ENCODE measurements at places on chromosomes 5 and 9.
A peak's percentile ranks its signal among the peaks of the same experiment; 100 is the strongest.

DNA sequence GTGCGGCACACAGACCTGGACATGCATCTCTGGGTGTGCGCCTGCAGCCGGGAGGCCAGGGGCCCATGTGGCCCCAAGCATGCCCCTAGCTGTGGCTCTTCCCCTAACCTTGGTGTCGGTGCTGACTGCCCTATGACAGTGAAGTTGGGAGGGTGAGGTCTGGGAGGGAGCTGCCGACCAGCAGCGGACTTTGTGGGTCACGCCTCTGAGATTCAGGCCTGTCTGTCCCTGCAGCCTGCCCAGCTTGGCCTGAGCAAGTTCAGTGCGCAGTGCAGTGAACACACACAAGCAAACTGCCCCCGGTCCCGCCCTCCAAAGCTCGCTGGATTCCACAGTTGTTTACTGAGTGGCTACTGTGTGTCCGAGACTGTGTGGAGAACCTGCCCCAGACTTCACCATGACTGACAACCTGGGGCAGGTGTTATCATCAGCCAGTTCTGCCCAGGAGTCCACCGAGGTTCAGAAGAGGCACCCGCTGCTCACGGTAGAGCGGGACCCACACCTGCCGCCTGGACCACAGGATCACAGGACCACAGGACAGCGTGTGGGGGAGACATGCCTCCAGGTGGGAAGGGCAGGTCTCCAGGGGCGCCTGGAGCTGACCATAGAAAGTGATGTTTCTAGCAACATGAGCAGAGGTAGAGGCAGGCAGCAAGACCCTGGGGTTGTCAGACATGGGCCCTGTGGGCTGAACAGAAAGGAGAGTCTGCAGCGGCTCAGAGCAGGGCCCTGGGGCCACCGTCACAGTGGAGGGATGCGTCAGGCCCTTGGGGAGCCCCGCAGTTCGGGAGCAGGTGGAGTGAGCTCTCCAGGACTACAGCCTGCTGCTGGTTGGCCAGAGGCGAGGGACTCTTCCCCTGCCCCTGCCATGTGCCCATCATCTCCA lies 105.1 kb downstream of the PHF2 start:
- no peak for DNase-seq

DNA sequence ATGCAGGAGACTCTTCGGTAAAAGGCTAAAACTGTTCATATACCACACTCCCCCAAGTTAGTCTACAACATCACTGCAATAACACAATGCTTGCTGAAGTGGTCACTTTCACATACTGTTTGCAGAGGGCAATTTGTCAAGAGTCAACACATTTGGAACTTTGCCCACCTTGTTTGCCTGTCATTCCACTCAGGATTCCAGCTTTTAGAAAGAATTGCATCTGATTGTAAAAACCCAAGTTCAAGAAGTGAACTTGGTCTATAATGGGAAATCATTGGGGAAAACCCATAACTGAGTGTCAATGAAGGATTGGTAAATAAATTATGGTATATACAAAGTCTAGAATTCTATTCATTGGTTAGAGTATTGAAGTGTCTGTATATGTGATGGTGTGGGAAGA lies 120.5 kb downstream of the GADD45G start:
- DNase-seq: no peak

DNA sequence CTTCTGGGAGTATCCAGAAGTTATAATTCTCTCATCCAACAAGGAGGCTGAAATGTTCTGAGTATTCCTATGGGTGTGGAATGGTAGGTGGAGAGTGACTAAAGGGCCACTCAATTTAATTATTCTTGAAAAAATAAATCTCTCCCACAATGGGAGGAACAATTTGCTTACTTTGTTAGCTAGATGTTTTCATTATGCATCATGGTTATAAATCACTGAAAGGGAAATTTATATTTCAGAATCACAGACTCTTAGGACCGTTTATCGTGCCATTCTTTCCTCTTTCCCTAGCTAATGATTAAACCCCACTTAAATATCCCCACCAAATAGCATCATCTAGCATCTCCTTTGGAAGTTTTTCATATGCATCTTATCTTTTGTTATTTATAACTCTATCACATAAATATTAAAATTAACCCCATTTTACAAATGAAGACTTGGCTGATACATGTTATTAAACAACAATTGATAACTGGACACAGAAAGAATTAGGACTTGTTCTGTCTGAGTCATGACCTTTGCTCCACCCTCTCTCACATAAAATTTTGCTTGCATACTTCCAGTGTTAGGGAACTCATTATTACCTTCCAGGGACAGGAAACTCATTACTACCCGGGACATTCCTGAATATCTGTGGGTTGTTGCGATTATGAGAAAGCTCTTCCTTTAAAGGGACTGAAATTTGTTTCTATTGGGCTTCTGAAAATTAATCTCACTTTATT lies 94.9 kb upstream of the NMUR2 start:
- DNase-seq: no peak

DNA sequence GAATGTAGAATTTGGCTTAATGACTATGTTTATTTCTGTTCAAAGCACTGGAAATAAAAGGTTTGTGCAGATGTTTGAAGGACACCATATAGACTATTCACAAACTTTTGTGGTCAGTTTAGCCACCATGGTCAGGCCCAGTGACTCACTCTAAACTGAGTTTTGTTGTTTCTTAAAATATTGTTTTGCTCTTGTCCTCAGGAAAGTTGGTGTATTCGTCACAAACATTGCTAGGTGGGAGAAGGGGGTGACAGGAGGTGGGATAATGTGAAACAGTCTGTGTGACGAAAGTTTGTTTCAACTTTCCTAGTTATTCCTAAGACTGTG lies 35.0 kb upstream of the LIFR start:
- no peak for DNase-seq

DNA sequence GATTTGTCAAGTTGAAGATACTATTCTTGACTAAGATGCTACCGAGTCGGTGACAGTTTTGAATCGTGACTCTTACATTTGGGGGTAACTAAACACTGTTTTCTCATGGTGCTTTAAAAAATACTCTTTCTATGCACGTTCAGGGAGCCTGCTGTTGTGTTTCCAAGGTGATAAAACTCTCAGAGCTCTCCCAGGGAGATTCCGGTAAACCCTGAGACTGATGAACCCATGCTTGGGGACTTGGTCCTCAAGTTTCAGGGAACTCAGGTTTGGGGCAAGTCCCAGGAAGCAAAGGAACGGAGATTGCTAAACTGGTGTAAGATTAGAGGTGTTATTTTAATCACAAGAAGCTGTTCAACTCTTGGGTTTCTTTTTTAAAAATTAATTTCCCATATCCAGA lies 1.4 kb downstream of the GDA start:
- DNase-seq: no peak

DNA sequence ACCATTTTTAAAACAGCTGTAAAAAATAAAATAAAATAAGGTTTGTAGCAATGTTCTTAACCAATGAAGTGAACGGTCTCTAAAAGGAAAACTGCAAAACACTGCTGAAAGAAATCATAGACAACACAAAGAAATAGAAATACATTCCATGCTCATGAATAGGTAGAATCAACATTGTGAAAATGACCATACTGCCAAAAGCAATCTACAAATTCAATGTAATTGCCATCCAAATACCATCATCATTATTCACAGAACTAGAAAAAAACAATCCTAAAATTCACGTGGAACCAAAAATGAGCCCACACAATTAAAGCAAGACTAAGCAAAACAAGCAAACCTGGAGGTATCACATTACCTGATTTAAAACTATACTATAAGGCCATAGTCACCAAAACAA lies 67.6 kb upstream of the RGMB start:
- DNase-seq: no peak

- no peak for DNase-seq
Observed at GRCh38 chr9:133008406-133008805, 22.4 kb upstream of the GTF3C5 start.

- peak; percentile 11 for DNase-seq
Observed at GRCh38 chr9:109969011-109969410, 189.0 kb downstream of the PALM2AKAP2 start.

GRCh38 chr9:125748446-125749099 lies 1.4 kb downstream of the PBX3 start:
- peak; percentile 32 for DNase-seq

DNA sequence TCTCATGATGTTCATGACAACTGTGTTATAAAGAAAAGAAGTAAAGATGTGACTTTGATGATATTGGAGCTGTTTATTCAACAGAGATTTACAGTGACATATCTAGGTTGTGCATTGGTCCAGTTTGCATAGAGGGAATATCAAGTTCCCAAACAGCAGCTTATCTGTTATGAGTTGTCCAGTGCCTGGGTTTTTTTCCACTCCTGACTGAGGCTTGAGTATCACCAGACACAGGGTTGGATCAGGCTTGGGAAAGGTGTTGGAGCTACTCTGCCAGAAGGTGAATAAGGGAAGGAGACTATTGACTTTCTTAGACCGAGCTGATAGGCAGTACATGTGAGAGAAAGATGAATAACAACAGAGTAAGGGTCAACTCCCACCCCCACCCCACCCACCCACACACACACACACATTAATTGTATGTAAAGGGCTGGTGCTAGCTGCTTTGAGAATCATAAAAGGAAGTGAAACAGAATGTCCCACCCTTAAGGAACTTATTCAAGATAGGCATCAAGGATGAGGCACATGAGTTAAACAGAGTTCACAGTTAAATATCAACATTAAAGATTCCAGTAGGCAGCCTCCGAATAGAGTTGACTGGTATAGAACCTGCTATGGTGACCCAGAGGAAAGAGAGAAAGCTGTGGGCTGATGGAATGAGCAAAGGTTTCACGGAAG lies 33.0 kb upstream of the RASGRF2 start:
- DNase-seq: no peak

GRCh38 chr9:36870960-36871359 lies 163.1 kb downstream of the PAX5 start:
- no peak for DNase-seq

- peak; percentile 45 for DNase-seq
Observed at GRCh38 chr5:8908055-8908683, 637.7 kb downstream of the SEMA5A start.

DNA sequence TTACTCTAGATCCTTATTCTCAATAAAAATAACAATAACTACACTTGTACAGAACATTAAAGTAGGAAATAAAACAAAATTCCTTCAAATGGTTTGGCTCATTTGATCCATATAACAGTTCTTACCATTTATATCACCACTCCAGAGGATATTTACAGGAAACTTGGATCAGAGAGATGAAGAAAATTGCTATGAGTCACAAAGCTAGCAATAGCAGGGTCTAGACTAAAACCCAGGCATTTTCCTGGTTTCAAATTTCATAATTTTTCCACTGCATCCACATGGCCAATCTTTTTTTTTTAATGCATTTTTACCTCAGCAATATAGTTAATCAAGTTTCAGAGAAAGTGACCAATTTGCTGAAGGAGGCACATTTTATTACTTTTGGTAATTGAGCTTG lies 299.2 kb downstream of the ELAVL2 start:
- no peak for DNase-seq

DNA sequence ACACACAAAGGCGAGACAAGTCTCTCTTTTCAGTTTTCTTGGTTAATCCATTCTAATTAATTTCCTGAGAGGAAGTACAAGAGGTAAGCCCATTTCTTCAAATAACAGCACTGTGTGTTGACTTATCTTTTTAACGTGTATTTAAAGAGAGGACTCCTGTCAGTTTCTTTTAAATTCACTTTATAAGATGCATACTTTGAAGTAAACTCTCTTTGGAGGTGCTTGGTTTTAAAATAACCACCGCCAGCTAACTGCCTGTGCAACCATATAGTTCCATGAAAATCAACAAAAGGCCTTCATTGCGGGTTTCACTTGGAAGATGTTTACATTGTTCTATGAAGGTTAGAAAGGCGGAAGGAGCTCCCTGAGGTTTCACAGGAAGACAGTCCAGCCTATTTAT lies 13.1 kb upstream of the SERINC5 start:
- no peak for DNase-seq

DNA sequence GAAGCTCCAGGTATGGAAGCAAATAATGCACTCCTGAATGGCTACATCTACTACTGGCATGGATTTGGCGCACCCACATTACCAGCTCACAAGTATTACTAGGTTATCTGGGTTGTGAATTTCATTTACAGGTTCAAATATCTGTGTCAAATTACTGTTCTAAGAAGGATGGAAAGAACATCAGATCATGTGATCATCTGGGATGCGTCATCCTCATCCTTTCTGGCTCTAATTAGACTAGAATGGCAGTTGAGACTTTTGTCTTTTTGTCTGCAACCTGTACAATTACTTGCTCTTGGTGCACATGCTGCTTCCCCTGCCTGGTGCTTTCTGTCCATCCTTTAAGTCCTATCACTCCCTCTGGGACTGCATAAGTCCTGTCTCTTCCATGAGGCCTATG lies 64.1 kb downstream of the PJA2 start:
- DNase-seq: no peak

GRCh38 chr5:148805326-148806290 lies 20.8 kb upstream of the ADRB2 start:
- DNase-seq: no peak

GRCh38 chr5:143571642-143572624 lies 168.4 kb upstream of the NR3C1 start:
- DNase-seq: no peak

- no peak for DNase-seq
Observed at GRCh38 chr9:98912450-98912849, 31.3 kb upstream of the COL15A1 start.

DNA sequence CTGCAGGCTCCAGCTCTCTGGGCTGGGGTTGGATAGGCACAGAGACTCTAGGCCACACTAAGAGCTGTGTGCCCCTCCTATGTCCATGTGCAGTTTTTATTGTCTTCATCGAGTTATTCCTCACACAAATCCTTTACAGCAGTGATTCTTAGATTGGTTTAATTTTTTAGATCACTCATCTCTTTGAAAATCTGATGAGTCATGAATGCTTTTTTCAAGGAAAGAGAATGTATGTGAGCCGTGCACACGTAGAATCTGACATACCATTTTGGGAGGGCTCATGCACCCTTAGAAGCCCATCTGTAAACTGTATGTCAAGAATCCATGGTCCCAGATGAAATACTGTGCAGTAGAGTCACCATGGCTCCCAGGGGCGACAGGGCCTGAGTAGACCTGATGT lies 100.7 kb upstream of the S1PR3 start:
- DNase-seq: no peak

GRCh38 chr9:72440378-72440777 lies 75.4 kb upstream of the ZFAND5 start:
- no peak for DNase-seq
